ENCODE measurements at places on chromosomes 7 and 10.

- no peak for DNase-seq
Measured at GRCh38 chr7:144997512-144997911, 161.7 kb upstream of the TPK1 start.

DNA sequence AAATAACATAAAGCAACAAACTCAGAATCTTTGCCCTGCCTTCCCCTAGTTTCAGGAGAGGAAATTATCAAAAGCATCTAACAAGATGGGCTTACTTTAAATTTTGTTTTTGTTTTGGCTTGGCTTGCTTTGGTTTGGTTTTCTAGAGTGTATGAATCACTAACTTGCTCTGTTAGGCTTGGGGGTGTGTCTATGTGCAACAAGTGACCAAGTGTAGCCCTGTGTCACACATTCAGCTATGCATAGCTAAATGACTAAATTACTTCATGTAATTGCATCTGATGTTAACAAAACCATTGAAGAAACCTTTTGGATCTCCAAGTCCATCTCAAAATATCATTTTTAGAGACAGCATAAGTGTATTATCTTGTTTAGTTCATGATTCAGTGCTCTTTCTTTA lies 251.0 kb downstream of the TFEC start:
- no peak for DNase-seq

- DNase-seq = no peak
Measured at GRCh38 chr7:142313528-142313927, 55.7 kb upstream of the PRSS58 start.

DNA sequence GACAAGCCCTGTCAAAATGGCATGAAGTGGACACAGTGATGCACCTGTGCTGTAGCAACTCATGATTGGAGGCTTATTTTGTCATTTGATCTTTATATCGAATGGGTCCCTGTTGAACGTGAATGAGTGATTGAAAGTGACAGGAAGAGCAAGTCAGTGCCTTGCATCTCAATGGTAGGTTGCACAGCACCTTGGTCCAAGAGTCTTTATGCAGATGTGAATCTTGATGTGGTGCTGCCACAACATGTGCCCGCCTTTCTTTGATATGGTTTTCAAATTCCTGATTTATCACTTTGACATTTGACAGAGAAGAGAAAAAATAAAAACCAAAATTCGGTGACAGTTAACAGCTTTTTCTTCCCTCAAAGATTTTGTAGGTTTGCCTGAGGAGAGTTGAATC lies 1182.4 kb downstream of the DNAJB9 start:
- no peak for DNase-seq

GRCh38 chr7:2229467-2229866 lies 3.3 kb downstream of the MAD1L1 start:
- DNase-seq = no peak

DNA sequence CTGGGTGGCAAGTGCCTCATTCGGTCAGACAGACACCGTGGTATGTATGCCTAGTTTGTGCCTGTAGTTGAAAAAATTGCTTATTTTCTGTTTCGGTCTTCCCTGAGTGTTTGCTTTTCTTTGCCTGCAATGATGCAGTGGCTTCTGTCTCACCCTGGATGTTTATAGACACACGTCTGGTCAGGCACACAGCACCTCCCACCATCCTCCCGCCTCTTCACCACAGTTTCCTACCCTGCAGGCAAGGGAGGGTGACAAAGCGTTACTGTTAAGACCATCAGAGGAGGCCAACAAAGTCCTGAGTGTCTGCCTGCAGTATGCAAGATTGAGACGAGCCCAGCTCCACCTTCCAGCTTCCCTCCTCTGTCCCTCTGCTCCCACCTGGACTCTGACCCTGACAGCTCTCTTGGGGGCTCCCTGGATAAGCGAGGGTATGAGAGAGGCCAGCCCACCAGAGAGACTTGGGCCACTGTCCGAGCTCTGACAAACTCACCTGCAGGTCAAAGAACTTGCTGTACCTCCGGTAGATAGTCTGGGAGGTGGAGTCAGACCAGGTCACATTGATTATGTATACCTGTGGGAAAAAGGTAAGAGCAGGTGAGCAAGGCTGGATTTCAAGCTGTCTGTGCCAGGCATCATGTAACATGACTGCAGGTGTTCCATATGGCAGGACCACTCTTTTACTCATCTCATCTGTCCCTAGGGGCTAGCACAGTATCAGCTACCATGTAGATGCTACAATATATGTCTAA lies 54.4 kb downstream of the SH3PXD2A start:
- peak; percentile 14 for DNase-seq

GRCh38 chr10:116960066-116960776 lies 44.8 kb downstream of the SHTN1 start:
- DNase-seq = no peak

DNA sequence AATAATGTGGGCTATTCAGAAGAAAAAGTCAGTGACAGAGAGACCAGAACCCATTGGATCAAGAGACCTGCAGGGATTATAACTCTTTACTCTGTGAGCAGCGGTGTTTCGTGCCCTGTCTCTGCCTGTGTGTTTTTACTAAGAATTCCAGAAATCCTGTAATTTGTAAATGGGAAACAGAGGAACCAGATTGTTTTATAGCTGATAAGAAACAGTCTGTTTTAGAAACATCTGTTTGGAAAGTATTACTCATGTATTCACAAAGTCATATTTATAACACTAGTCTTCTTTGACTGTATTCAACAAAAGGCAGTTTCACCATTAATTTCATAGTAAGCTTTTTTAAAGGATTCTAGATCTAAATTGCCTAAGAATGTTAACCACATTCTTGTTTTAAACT lies 30.0 kb upstream of the VDAC2 start:
- DNase-seq = no peak

DNA sequence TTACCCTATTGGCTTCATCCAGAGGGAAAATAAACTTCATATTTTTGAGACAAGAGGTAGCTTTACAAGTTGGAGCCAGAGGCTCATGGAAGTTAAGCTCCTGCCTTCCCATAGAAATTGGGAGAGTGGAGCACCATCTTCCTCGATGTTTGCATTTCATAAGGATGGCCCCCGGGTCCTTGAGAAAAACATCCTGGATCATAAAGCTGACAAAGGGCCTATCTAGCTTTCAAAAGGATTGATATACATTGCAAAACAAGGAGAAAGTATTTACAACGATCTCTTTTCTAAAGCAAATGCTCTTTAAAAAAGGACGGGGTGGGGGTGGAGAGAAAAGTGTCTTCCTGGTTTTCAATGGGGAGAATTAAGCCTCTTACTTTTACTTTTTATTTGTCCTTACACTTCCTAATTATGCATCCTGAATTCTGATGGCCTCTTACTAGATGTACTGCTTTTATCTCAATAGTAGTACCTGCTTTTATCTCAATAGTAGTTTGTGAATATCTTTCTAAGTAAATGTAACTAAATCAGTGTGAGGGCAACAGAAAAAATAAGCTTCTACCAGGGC lies 65.6 kb downstream of the PTPRZ1 start:
- no peak for DNase-seq

- DNase-seq = no peak
Measured at GRCh38 chr10:35042783-35043182, 47.4 kb downstream of the CUL2 start.

GRCh38 chr7:145978769-145979168 lies 137.8 kb upstream of the CNTNAP2 start:
- no peak for DNase-seq

GRCh38 chr7:101581891-101582290 lies 47.2 kb downstream of the MYL10 start:
- DNase-seq = no peak

GRCh38 chr7:65974191-65974801 lies 7.7 kb downstream of the GUSB start:
- DNase-seq = no peak

GRCh38 chr10:95474228-95475002 lies 86.8 kb downstream of the SORBS1 start:
- DNase-seq = no peak

- no peak for DNase-seq
Measured at GRCh38 chr7:139735466-139735865, 42.3 kb downstream of the HIPK2 start.

- peak; percentile 9 for DNase-seq
Measured at GRCh38 chr10:62852961-62853702, 37.0 kb upstream of the EGR2 start.

DNA sequence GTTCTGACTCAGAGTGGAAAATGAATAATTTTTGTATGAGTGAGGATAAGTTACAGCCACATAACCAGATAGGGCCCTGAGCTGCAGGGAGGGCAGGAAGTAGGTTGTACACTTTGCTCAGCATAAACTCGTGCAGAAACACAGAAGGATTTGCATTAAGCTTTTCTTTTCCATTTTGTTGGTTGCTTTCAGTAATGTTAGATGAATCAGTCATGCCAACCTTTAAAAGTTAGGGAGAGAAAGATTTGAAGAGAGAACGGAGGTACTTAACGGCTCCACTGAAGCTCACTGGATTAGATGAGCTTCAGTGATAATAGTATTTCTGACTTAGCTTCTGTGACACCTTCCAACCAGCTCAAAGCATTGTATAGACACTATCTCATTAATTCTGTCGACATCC lies 348.1 kb downstream of the GATA3 start:
- DNase-seq = no peak

DNA sequence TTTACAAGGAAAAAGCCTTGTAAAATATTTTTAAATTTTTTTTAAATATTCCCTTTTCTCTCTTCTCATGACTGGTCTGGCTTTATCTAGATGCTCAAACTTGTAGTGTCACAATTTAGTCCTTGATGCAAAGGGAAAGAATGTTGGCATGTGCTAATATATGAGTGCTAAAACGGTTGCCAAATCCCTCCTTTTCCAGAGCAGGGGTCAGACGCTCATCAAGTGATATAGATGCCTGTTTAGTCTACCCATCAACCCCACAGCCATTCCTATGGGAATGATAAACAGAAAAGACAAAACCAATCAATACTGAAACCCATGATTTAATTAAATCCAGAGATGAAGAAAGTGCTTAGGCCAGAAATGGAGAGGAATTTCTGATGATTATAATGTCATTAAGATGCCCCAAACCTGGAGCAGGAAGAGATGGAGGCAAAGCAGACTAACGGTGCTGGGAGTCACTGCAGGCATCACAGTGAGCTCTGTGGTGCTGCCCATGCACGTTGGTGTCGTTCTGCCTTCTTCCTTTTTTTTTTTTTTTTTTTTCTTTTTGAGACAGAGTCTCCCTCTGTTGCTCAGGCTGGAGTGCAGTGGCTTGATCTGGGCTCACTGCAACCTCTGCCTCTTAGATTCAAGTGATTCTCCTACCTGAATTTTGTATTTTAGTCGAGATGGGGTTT lies 210.1 kb upstream of the STK17A start:
- no peak for DNase-seq

GRCh38 chr7:37816922-37817590 lies 31.3 kb upstream of the NME8 start:
- no peak for DNase-seq

GRCh38 chr10:127524908-127525665 lies 24.0 kb upstream of the NPS start:
- DNase-seq = no peak

DNA sequence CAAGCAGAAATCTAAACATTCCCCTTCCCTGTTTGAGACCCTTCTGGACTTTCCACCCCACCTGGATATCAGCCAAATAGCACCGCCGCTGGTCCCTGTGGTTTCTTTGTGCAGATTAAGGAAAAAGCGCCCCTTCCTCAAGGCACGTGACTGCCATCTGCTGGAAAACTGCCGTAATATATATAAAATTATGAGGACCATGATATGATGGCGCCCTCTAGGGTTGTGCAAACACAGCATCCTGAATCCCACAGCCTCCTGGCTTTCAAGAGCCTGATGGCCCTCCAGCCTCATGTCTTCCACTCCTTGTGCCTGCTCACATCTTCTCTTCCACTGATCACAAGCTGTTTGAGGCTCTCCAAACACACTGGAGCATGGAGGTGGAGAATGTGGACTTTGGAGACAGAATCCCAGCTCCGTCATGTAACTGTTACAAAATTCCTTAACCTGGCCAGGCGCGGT lies 121.3 kb downstream of the MYL10 start:
- DNase-seq = no peak

DNA sequence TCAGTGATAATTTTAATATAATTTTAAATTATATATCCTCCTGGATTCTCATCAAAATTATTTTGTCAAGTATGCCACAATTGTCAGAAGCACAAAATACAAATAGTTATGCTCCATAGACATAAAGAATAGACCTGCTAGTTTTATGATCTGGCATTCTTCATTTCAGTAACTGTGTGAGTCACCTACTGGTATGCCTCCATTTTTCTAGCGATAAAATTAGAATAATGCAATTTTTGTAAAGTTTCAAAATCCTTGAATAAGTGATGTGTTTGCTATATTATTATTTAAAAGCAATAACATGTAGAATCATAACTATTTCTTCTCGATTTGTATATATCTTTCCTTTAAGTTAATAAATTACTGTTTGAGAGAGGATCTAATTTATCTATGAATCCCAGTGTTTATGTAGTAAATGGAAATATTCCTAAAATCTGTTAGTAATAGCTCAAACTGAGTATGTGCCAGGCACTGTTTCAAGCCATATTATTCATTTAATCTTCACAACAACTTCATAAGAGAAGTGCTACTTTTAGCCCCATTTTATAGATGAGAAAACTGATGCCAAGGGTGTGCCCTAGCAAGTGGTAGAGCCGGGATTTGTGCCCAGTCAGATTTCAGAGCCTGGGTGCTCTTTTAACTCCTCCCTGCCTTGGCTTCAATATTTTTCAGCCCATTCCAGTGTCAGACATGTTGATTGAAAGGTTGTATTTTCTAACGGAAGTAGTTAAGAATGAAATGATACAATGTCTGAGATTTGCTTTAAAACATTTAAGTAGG lies 38.4 kb downstream of the NET1 start:
- no peak for DNase-seq

DNA sequence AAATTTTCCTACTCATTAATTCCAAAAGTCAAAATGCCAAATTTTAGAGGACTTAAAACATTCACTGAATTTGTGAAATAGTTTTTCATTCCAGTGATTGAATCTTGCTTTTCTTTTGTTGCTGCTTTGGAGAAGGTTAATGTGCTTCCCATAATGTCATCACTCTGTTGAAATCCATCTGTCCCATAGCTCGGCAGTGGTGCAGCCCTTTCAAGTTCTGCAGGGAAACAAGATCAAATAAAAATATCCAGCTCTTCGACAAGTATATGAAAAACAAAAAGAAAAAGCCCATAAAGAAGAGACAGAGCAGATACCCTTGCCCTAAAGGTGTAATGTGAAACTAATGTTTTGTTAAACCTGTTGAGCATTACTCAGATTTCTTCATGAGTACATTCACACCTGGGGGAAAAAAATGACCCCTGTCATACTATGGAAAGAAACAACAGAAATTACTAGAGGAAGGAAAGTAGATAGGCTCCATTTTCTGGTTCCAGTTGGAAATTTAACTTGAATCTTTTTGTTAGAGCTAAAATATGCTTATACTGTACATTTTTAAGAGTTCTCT lies 35.1 kb downstream of the AGR3 start:
- no peak for DNase-seq

- no peak for DNase-seq
Measured at GRCh38 chr10:4701016-4701415, 125.0 kb upstream of the AKR1E2 start.

GRCh38 chr10:2619472-2619871 lies 447.9 kb upstream of the PFKP start:
- no peak for DNase-seq

- DNase-seq = no peak
Measured at GRCh38 chr10:117449636-117450035, 74.4 kb upstream of the PDZD8 start.

All from stimulated activated CD8-positive, alpha-beta memory T cell treated with anti-CD3 and anti-CD28 coated beads, Interleukin-7, amount 100 ng/mL, for 1 hour (primary cell).